Uterus (tissue), 4 donors: ENCODE measurements at places on chromosomes 13 and 19. TPM values are rescaled to one million over a fixed set of nuclear protein-coding genes. Genes with fewer than 3 reads are reported as not detected.

Gene APOC4
- not detected for total RNA-seq

Gene CTXN1
- 47.1 TPM for total RNA-seq

Gene ZNF878
- 0.28 TPM for total RNA-seq

Gene TMEM145
- not detected for total RNA-seq

Gene KLF1
- total RNA-seq = not detected

Gene EXOC3L2
- total RNA-seq = 5.6 TPM

DNA sequence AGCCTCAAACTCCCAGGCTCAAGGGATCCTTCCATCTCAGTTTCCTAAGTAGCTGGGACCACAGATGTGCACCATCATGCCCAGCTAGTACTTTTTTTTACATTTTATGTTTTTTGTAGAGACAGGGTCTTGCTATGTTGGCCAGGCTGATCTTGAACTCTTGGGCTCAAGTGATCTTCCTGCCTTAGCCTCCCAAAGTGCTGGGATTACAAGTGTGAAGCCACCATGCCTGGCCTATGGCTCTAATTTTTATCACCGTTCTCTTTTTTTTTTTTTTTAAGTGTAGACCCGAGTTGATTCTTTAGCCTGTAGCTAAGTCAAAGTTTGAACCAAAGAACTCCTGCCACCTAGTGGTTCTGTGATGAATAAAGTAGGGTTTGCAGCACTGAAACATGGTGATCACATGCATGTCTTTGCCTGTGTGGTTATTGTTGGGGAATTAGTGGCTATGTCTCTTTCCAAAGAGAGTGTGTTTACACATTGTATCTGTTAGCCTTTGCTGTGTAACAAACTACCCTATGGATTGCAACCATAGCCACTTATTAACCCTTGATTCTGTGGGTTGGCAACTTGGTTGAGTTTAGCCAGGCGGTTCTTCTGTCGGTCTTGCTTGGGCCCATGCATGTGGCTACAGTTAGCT is 11.6 kb downstream of the NFILZ start:
- no peak for DNase-seq

GRCh38 chr13:47038188-47038587 is 141.3 kb upstream of the HTR2A start:
- DNase-seq = no peak

- no peak for DNase-seq
Measured at GRCh38 chr19:56476651-56477428, at the start of gene ZNF667. Gene ZNF667 (minus strand): TSS chr19:56477345. CDS start chr19:56462370, 14,975 bp downstream.

DNA sequence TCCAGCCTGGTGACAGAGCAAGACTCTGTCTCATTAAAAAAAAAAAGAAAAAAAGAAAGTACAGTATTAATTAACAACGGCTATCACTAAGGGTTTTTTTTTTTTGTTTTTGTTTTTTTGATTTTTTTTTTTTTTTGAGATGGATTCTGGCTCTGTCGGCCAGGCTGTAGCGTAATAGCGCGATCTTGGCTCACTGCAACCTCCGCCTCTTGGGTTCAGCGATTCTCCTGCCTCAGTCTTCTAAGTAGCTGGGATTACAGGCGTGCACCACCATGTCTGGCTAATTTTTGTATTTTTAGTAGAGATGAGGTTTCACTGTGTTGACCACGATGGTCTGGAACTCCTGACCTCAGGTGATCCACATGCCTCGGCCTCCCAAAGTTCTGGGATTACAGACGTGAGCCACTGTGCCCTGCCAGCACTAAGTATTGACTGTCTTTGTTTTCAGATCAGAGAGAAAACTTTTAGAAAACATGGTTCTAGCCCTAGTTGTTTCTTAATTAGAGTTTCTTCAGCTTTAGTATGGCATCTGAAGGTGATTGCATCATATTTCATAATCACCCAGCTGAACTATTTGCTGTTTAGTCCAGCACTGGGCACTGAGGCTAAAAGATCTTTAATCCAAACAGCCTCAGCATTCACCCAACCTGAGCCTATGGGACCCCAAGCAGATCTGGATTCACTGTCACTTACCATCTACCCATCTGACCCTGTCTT is 2.7 kb upstream of the GATAD2A start:
- no peak for DNase-seq

DNA sequence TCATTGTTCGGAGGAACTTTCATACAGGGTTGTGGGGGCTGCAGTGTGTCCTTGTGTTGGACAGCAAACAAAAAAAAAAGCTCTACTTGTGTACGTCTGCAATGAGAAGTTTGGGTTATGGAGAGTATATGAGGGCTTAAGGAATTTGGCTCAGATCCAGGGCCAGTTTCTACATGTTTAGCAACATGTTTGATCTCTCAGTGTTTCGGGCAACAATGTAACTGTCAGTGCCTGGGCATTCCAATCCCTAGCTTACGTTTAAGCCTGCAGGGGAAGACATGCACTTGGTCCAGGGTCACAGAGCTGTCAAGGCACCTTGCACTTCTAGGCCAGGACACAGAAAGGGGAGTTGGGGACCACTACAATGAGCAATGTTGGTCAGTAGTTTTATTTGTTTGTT is 13.9 kb downstream of the ZNF543 start:
- DNase-seq = no peak

DNA sequence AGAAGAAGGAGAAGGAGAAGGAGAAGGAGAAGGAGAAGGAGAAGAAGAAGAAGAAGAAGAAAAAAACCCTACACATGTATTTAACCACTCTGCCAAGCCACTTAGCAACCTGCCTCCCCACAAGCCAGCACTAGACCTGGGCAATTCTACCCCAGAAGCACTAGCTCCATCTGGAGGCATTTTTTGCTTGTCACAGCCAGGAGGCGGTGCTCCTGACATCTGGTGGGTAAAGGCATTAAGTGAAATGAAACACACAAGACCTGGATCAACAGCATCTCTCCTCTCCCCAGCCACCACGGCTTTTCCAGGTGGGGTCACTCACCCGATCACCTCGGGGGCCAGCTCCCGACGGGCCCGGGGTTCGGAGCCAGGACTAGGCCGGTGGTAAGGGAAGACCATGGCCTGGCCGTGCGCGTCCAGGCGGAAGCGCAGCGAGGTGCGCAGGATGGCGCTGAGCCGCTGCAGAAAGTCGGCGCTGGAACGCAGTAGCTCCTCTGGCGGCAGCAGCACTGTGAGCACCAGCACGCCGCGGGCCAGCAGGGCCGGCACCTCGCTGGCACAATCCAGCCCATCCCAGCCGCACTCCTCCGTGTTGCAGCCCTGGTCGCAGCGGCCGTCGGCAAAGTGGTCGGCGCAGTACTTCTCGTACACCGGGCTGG is 26.9 kb downstream of the NOTCH3 start:
- no peak for DNase-seq

DNA sequence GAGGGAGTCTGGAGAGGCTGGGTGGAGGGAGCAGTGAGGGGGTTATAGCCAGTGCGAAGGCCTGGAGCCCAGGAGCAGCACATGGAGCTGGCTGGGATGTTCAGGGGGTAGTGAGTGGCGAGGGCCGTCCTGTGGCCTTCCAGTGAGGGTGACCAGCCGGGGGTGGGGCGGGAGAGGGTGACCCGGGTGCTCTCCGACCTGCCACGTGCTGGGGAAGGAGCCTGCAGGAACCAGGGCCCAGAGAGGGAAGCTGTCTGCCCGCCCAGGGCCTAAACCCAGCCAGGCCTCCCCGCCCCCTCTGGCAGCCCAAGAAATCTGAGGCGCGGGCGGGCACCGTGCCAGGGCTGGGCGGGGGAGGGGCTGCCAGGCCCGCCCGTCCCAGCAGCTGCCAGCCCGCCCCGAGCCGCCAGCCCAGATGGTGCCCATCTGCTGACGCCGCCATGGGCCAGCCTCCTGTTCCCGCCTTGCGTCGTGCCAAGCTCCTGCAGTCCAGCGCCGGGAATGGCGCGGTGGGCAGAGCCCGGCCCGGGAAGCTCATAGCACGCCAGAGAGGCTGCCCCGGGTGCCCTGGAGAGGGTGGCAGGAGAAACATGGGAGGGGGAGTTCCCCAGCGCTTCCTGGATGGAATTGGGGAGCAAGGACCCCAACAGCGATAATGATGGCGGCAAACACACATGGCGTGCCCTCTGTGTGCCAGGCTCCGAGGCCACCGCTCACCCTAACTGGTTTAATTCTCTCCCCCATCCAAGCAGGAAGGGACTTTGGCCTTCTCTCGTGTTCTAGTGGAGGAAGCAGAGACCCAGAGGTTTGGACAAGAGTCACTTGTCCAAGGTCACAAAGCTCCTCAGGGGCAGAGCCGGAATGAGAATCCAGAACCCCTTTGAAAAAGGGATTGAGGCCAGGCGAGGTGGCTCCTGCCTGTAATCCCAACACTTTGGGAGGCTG is 21.5 kb downstream of the NFIC start:
- DNase-seq = peak; percentile 80

DNA sequence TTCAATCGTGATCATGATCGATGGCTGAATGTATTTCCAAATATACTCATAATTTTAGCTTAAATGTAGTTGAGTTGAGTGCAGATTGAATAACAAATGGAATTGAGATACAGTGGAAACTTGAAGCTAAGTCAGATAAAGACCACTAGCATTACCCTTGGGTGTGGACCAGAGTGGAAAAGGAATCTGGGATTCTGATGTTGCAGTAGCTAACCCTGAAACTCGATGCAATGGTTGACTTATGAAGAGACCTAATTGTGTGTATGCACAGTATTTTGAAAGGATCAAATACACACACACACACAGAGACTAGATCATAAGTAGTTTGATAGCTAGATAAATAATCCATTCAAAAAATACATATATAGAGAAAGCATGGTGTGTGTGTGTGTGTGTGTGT is 135.8 kb downstream of the RXFP2 start:
- DNase-seq = no peak

DNA sequence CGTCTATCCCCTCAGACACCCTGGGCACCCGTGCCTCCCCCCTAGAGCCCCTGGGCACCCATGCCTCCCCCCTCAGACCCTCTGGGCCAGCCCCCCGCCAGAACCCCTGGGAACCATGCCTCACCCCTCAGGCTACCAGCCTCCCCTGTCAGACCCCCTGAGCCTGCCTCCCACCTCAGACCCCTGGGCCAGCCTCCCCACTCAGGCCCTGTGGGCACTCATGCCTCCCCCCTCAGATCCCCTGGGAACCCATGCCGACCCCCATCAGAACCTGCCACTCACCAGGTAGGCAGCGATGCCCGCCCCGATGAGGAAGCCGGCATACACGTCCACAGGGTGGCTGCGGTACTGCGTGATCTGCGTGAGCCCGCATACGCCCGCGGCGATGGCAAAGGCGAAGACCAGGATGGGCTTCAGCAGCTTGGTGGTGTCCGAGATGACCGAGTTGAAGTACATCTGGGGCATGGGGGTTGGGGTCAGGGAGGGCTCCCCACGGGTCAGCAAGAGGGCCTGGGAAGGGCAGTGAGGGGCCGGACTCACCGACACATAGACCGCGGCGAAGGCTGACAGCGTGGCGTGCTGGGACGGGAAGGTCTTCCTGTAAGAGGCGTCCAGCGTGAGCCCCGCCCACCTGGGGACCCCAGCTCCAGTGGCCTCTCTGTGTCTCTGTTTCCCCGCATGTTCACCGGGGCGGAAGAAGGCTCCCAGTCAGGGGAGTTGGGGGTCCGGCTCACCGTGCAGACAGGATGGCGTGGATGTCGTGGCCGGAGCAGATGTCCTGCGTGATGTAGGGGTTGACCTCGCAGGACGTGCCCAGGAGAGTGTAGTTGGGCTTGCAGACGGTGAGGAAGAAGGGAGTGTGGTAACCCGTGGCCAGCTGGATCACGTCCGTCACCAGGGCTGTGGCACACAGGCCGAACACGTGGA is 7.3 kb downstream of the PLPPR3 start:
- DNase-seq = no peak

DNA sequence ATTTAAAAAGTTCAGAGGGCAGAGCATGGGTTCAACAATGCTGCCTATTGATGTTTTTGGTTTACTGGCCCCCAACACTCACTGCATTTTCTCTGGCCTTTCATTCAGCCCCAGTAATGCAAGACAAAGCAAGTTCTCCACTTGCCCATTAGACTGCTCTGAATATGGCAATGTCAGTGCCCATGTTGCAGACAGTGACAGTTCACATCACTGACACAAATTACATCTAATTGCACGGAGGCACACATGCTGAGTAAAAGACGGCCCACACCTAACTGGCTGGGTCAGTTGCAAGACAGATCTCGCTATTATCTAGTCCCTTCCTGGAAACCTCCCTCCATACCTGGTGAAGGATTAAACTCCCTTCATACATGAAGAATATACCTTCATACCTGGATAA is 54.0 kb downstream of the ENOX1 start:
- DNase-seq = no peak

DNA sequence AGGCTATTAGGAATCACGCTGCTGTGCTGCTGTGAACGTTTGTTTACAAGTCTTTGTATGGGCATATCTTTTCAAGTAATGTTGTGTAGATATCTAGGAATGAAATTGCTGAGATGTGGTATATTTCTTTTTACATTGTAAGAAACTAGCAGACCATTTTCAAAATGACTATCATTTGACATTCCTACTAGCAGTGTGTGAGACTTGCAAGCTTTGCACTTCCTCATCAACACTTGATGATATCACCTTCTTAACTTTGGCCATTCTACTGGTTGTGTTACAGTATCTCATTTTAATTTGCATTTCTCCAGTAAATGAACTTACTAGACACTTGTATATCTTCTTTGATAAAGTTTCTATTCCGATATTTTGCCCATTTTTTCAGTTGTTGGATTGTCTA is 12.1 kb downstream of the METTL21C start:
- no peak for DNase-seq

GRCh38 chr19:3769494-3769893 is 2.5 kb downstream of the RAX2 start:
- no peak for DNase-seq
